Brain pericyte (primary cell): ENCODE measurements at places on chromosomes 2 and 18.

DNA sequence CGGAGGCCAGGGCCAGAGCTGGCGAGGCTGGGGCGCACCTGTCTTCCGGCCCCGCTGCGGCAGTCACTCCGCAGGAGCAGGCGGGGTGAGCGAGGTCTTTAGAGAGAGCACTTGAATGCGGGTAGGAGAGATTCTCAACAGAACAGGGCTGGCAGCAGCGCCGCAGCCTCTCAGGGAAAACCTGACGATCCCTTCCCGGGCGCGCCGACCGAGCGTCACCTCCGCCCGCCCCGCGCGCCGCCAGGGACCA lies 526 bp downstream of the PRKRA start:
- DNase-seq: no peak

- DNase-seq: no peak
Observed at GRCh38 chr2:2845806-2846315, 514.8 kb upstream of the MYT1L start.

- DNase-seq: no peak
Observed at GRCh38 chr18:41579185-41579584, 375.8 kb upstream of the PIK3C3 start.

- DNase-seq: no peak
Observed at GRCh38 chr2:231379266-231380215, 16.0 kb upstream of the B3GNT7 start.

GRCh38 chr18:49486606-49486952 lies 455 bp downstream of the C18orf32 start:
- no peak for DNase-seq

DNA sequence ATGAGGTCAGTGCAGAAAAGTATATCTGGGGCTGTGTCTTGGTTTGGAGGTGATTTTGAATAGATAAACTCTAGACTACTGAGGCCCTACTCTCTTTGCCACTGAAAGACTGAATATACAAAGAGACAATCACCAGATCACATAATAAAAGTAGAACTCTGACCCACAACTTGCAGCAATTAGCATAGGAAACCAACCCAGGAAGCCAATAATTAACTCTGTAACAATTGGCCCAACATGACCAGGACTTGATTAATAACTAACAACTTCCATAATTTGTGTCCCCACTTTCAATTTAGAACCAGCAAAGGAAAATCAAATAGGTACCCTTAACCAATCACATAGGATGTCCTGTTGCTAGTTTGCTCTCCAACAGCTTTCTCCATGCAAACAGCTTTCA lies 1104.9 kb upstream of the CELF4 start:
- DNase-seq: no peak

GRCh38 chr2:150404147-150404546 lies 83.3 kb downstream of the RND3 start:
- DNase-seq: no peak

DNA sequence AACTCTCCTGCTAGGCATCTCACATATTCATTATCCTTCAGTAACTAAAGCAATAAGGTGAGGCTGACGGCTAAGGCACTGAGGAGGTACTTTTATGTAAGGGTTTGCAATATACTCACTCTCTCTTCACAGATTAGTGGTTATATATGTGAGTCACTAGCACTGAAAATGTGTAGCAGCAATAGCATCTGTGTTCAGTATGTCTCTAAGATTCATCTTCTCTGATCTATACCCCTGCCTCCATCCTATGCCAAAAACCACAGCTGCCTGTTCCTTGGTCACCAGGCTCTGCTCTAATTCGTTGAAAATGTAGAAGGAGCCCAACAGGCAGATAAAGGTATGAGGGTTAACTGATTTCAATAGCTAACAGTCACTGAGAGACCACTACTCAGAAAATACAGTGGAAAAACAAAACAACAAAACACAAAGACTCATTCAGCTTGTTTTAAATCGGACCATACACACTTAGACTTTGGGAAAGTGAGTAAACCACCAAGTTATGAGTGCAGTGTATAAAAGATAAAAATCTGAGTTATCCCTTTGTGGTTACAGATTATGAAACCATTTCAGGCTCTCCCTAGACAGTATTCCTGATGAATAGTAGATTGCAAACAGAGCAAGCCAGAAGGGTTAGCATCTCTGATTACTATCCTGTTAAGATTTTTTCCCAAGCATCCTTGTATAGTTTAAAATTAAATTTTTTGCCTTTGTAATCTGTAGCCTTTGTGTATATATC lies 75.3 kb upstream of the CYP26B1 start:
- no peak for DNase-seq

GRCh38 chr2:41657226-41657625 lies 390.6 kb upstream of the PKDCC start:
- no peak for DNase-seq

GRCh38 chr2:20241973-20242726 lies 17.2 kb upstream of the SDC1 start:
- no peak for DNase-seq

DNA sequence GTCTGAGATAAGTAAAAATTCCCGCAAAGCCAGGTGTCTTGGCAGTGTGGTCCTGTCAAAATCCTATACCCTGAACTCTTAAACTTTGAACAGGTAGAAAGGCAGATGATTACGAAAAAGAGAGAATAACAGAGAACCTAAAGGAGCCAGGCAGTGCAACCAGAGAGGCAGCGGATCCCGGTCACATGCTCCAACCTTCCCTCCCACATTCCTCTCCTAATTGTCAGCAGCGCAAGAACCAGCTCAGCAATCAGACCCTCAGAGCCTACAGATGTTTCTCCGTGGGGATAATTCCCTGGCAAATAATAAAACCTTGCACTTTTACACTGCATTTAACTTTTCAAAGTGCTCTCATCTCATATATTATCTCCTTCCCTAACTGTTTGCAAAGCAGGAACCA lies 124.8 kb downstream of the EPHA4 start:
- no peak for DNase-seq

- DNase-seq: no peak
Observed at GRCh38 chr2:6653281-6653750, 212.4 kb downstream of the CMPK2 start.

- DNase-seq: no peak
Observed at GRCh38 chr2:70527447-70528080, 26.1 kb downstream of the TGFA start.

DNA sequence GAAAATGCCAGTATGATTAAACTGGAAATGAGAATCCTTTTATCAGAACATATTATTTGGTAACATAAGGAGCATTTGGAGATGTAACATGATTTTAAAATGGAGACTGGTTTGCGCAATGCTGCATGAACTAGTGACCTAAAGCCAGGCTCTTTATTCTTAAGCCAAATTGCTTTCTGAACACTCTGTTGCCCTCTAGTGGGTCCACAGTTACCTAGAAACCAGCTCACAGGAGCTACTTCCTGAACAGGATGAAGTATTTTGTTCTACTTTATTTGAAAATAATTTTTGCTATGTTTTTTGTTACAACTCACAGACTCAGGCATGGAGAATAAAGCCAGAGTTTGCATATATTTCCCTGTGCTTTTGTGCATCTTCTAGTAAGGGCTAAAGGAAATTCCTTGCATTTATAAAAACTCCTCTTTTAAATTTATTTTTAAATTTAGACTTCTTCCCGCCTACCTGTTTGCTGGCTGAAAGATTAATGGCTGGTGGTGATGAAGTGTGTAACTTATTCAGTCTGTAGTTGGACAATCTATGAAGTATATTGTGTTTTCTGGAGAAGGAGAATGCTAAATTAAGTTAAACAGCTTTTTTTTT lies 146.7 kb downstream of the PARD3B start:
- peak; percentile 56 for DNase-seq

- DNase-seq: no peak
Observed at GRCh38 chr2:46198966-46199365, 98.2 kb upstream of the EPAS1 start.

GRCh38 chr18:9796935-9797549 lies 88.7 kb upstream of the TXNDC2 start:
- no peak for DNase-seq

DNA sequence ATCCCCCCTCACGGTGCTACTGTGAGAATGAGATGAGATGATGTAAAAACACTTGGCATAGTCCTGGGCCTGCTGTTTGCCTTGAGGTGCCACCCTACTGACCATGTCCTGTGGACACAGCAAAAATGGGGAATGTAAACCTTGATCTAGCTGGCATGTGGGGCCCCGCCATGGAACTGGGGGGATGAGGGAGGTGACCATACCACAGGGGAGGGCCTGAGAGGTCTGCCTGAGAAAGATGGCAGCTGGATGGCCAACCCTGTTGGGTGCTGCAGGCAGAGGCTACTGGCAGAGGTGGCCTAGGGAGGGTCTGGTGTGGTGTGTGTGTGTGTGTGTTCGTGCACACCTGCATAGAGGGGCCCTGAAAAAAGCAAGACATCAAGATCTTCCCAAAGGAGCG lies 777 bp downstream of the HAAO start:
- DNase-seq: no peak

GRCh38 chr2:142880279-142880678 lies 2.8 kb downstream of the KYNU start:
- DNase-seq: no peak

- DNase-seq: no peak
Observed at GRCh38 chr2:59585655-59586054, 967.8 kb downstream of the BCL11A start.

GRCh38 chr2:105877945-105878344 lies 133.2 kb downstream of the NCK2 start:
- no peak for DNase-seq

DNA sequence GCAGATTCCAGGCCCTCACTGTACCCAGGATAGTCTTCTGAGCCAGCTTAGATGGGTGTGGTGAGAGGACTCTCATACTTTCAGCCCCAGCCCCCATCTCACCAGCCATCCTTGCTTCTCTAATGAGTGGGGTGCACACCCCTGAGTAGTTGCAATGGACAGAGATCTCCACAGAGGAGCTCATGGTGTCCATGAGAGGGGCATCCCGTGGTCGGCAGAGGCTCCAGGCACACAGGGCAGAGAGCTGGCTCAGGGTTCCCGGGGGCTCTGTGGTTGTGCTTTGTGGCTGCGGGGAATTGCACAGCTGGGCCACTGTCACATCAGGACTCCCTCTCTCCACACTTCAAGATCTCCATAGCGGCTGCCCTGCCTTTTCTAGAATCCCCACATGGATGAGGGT lies 226.0 kb upstream of the PXDN start:
- DNase-seq: no peak

GRCh38 chr2:28248511-28248910 lies 144.1 kb upstream of the FOSL2 start:
- no peak for DNase-seq

- no peak for DNase-seq
Observed at GRCh38 chr2:55056024-55056521, 5.8 kb upstream of the RTN4 start.

- no peak for DNase-seq
Observed at GRCh38 chr2:1923541-1923940, 179.2 kb upstream of the PXDN start.

- no peak for DNase-seq
Observed at GRCh38 chr2:131113566-131114227, 8.6 kb downstream of the PLEKHB2 start.

GRCh38 chr2:200787351-200788120 lies 24.2 kb upstream of the BZW1 start:
- DNase-seq: peak; percentile 68

DNA sequence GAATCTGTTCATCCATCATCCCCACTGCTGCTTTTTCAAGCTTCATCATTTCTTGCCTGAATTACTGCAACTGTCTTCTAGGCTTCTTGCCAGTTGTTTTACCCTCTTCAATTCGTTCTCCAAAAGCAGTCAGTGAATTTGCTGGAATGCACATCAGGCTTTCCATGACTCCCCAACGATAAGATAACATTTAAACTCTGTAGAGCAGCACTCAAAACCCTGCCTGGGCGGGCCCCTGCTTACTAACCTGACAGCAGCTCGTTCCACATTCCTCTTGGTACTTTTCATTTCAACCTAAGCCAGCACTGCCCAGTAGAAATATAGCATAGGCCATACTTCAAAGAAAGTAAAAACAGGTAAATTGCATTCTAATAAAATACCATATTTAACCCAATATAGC lies 342.9 kb downstream of the SUCLG1 start:
- no peak for DNase-seq

- DNase-seq: peak; percentile 64
Observed at GRCh38 chr2:45170191-45171135, 161.2 kb upstream of the SIX2 start.

DNA sequence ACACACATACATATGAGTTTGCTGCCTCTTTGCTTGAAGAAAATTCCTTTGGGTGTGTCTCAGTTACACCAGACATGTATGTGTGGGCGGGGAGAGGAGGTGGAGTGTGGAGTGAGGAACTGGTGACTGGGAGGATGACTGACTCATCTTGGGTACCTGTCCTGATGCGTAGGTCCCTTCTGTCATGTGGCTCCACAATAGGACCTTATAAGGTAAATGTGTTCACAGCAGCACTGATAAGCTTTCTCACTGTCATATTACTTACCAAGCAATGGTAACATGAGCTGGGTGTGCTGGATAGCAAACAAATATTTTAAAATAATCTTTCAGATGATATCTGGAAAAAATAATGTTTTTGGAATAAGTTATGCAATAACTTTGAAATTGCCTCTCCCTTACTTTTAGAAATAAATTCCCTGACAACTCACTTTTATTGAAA lies 45.1 kb downstream of the SLC9A2 start:
- DNase-seq: no peak

DNA sequence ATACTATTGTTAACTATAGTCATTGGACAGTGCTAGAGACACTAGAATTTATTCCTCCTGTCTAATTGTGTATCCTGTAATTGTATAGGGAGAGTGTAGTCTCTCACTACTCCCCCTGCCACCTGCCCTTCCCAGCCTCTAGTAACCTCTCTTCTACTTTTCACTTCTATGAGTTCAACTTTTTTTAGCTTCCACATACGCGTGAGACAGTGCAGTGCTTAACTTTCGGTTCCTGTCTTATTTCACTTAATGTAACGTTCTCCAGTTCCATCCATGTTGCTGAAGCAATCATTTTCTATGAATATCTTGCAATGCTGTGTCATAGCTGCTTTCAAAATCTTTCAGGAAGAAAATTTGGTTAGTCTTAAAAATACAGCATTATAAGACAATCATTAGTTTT lies 22.8 kb upstream of the RUFY4 start:
- DNase-seq: no peak

DNA sequence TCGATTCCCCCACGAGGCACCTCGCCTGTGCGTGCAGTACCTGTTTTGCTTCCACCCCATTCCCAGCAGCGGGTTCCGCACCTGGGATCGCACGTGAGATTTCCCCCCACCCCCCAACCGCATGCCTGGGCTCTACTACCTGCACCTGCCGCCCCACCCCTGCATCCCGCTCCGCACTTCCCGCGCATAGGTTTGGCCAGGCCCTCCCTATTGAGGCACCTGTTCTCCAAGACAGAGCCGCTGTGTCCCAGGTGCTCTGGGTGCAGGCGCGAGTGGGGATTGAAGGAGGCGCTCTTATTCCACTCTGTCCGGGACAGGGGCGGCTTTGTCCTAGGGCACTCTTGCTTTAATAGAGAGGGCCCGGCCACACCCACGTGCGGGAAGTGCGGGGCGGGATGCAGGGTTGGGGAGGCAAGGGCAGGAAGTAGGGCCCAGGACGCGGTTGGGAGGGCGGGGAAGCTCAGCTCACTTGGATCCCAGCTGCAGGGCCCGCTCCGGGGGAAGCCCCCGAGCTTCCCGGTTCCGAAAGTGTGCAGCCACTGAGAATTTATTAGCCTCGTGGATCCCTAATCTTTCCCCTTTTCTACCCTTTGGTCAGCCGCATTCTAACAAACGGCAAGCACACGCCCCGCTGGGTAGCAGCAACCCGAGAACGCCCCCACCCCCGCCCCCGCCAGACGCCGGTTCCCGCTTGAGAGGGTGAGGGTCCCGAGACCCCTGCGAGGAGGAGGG lies 670 bp upstream of the MOCOS start:
- no peak for DNase-seq
